ENCODE measurements at places on chromosomes 13 and 19.

GRCh38 chr13:73216381-73216831, 157.6 kb downstream of the KLF5 start:
- H3K4me1 ChIP-seq, result peaks cover 9% of the 10 kb centered on the region
- H3K27me3 ChIP-seq, result no peaks in the 10 kb centered on the region
- H3K36me3 ChIP-seq, result no peaks in the 10 kb centered on the region

- peaks cover 8% of the 10 kb centered on the region for H3K27me3 ChIP-seq
- H3K27ac ChIP-seq, result no peak overlapping the region
- no peaks in the 10 kb centered on the region for H3K4me1 ChIP-seq
- no peak for DNase-seq
- H3K4me3 ChIP-seq, result no peak overlapping the region
Measured at GRCh38 chr13:25148402-25148771, 23.7 kb downstream of the AMER2 start.

DNA sequence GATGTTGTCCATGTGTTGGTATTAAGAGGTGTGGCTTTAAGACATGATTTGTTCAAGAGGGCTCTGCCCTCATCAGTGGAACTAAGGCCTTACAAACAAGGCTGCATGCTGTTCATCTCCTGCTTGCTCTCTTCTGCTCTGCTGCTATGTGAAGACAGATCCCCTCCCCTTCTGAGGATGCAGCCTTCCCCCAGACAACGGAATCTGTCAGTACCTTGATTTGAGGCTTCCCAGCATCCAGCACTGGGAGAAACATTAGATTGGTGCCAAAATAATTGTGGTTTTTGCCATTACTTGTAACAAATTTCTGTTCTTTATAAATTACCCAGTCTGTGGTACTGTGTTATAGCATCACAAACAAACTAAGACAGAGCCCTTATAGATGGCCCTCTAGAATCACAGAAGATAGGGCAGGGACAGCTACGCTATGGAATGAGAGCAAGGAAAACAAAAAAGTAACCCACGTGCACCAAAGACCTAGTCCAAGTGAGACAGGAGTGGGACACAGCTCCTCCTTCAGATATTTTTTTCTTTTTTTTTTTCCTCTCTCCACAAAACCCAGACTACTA, 151.5 kb upstream of the RXFP2 start:
- H3K4me3 ChIP-seq, result no peak overlapping the region
- no peaks in the 10 kb centered on the region for H3K4me1 ChIP-seq
- H3K36me3 ChIP-seq, result no peaks in the 10 kb centered on the region
- peaks cover 2% of the 10 kb centered on the region for H3K27me3 ChIP-seq

DNA sequence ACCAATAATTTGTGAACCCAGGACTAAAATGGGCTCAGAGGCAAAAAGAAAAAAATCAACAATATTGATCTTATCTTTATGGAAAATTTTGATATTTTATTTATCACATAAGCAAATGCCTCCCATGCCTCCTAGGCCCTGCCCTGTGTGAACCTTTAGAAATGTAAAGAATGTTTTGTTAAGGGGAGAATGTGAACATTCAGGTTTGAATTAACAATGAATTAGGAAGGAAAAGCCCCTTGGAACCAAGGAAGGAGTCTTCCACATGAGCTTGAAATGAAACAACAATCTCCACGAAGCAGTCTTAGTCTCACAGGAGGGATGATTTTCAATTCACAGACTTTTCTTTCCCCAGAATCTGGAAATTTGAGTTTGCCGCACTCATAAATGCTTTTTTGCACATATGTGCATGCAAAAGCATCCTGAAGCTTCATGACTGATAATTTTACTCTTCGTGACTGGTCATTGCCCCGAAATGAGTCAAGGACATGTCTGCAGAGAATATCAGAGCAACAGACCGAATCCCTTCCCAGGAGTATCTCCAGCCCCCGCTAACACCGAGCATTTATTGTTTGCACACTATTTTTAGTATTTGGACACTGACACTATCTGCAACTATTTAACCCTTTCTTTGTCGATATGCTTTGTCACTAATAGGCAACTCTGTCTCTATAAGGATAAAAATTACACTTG, 135.2 kb downstream of the DCT start:
- no peak overlapping the region for H3K27ac ChIP-seq
- H3K27me3 ChIP-seq, result peaks cover 1% of the 10 kb centered on the region
- H3K4me1 ChIP-seq, result peaks cover 23% of the 10 kb centered on the region
- no peak overlapping the region for H3K4me3 ChIP-seq

- peaks cover 41% of the 10 kb centered on the region for H3K4me1 ChIP-seq
- peaks cover 27% of the 10 kb centered on the region for H3K36me3 ChIP-seq
- H3K27me3 ChIP-seq, result no peaks in the 10 kb centered on the region
- peak overlapping the region; percentile 60 for H3K27ac ChIP-seq
Measured at GRCh38 chr19:1038978-1039645, 795 bp upstream of the ABCA7 start.

DNA sequence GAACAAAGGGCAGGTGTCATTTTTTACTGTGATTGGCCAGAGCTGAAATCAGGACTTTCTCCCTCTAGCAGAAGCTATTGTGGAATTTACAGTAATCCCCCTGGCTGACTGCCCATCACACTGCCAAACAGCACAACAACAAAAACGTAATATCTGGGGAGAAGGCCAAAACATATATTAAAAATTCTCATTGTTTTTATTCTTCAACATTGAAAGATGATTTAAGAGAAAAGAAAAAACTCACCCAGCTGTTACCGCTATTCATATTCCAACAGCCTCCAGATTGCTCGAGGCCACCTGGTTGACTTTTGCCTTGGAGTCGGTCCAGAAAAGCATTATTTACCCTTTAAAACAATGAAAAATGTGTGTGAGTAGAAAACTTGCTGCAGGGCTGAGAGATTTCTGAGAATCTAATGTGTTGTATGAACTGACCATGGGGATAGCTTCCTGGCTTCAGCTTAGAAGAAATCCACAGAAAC, 97.2 kb downstream of the EPSTI1 start:
- peaks cover 5% of the 10 kb centered on the region for H3K36me3 ChIP-seq
- DNase-seq, result no peak
- H3K4me1 ChIP-seq, result no peaks in the 10 kb centered on the region
- no peaks in the 10 kb centered on the region for H3K27me3 ChIP-seq

DNA sequence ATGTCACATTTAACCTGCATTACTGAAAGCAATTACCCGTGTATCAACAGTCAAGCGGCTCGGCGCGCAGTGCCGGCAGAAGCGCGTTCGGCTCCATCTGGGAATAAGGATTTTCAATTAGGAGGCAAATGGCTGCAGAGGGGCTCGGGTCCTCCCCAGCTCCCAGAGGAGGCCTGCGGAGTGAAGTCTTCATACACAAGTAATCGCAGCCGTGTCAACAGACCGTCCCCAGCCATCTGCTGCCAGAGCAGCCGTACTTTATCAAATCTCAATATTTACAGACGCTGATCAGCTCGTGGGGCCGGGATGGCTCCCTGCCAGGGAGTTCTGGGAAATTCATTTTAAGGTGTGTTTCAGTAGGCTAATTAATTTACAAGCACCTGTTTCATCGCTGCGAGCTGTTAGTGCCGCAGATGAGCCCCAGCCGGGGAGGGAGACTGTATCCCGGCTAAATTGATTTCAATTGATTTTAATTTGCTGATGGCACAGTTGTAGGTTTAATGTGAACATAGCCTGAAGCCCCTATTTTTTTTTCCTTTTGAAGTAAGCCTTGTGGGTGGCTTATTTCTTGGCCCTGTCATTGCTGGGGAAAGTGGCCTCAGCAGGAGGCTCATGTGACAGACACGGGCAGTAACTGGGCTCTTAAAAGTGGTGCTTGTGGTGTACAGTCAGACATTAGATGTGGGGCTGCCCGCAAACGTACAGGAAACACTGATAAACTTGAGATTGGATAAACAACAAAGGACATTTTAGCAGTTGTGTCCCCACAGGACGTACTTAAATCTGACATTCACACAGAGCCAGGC, 252.7 kb downstream of the TEX29 start:
- peaks cover 5% of the 10 kb centered on the region for H3K36me3 ChIP-seq
- H3K4me1 ChIP-seq, result no peaks in the 10 kb centered on the region
- H3K27me3 ChIP-seq, result peaks cover 4% of the 10 kb centered on the region

- peaks cover 5% of the 10 kb centered on the region for H3K4me1 ChIP-seq
- no peaks in the 10 kb centered on the region for H3K36me3 ChIP-seq
- DNase-seq, result no peak
- H3K4me3 ChIP-seq, result no peak overlapping the region
Measured at GRCh38 chr13:31168166-31168565, 6.5 kb upstream of the HSPH1 start.

DNA sequence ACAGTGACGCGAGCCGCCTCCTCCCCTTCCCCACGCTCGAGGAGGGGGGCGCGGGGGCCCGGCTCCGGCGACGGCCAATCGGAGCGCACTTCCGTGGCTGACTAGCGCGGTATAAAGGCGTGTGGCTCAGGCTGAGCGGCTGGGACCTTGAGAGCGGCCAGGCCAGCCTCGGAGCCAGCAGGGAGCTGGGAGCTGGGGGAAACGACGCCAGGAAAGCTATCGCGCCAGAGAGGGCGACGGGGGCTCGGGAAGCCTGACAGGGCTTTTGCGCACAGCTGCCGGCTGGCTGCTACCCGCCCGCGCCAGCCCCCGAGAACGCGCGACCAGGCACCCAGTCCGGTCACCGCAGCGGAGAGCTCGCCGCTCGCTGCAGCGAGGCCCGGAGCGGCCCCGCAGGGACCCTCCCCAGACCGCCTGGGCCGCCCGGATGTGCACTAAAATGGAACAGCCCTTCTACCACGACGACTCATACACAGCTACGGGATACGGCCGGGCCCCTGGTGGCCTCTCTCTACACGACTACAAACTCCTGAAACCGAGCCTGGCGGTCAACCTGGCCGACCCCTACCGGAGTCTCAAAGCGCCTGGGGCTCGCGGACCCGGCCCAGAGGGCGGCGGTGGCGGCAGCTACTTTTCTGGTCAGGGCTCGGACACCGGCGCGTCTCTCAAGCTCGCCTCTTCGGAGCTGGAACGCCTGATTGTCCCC, at the start of gene JUNB:
TSS of gene JUNB (plus strand) at position 142 of the 706 bp plus-strand sequence. CDS start at position 428, 286 bp downstream.
- H3K36me3 ChIP-seq, result peaks cover 14% of the 10 kb centered on the region
- H3K27me3 ChIP-seq, result no peaks in the 10 kb centered on the region
- DNase-seq, result peak; percentile 96
- H3K4me3 ChIP-seq, result peak within 1 kb of the TSS; percentile 97
- peak within 1 kb of the TSS; percentile 96 for H3K27ac ChIP-seq

DNA sequence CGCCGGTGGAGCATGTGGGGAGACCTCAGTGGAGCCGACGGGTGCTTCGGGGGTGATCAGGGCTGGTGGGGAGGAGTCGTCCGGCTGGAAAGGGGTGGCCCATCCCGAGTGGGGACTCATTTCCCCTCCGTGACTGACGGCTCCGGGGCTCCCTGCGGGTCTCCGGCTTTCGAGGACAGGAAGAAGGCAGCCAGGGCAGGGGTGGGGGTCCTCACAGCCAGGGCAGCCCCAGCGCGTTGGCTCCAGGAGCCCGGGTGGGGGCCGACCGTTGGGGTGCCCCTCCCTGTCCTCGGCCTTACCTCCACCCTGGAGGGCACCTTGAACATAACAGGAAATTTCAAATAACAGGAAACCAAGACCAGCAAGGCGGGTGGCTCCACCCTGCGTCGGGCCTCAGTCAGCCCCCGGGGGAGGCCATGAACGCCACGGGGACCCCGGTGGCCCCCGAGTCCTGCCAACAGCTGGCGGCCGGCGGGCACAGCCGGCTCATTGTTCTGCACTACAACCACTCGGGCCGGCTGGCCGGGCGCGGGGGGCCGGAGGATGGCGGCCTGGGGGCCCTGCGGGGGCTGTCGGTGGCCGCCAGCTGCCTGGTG, at the start of gene S1PR4:
TSS of gene S1PR4 (plus strand) at position 393 of the 596 bp plus-strand sequence. CDS start at position 417, 24 bp downstream.
- H3K27me3 ChIP-seq, result no peaks in the 10 kb centered on the region
- peak within 1 kb of the TSS; percentile 99 for H3K27ac ChIP-seq
- DNase-seq, result peak; percentile 73
- peak within 1 kb of the TSS; percentile 100 for H3K4me3 ChIP-seq
- peaks cover 21% of the 10 kb centered on the region for H3K36me3 ChIP-seq

GRCh38 chr19:1447504-1447903, 2.4 kb upstream of the APC2 start:
- H3K27me3 ChIP-seq, result peaks cover 46% of the 10 kb centered on the region
- H3K27ac ChIP-seq, result no peak overlapping the region
- peaks cover 3% of the 10 kb centered on the region for H3K36me3 ChIP-seq
- no peak overlapping the region for H3K4me3 ChIP-seq
- no peak for DNase-seq

- no peaks in the 10 kb centered on the region for H3K36me3 ChIP-seq
- H3K27me3 ChIP-seq, result no peaks in the 10 kb centered on the region
- H3K4me3 ChIP-seq, result no peak overlapping the region
- no peaks in the 10 kb centered on the region for H3K4me1 ChIP-seq
- H3K27ac ChIP-seq, result no peak overlapping the region
- no peak for DNase-seq
Measured at GRCh38 chr13:92044351-92044750, 645.9 kb downstream of the GPC5 start.

GRCh38 chr13:21541271-21541670, 62.7 kb downstream of the MICU2 start:
- H3K27me3 ChIP-seq, result no peaks in the 10 kb centered on the region
- no peak overlapping the region for H3K27ac ChIP-seq
- peaks cover 29% of the 10 kb centered on the region for H3K4me1 ChIP-seq
- H3K36me3 ChIP-seq, result peaks cover 26% of the 10 kb centered on the region
- no peak for DNase-seq
- no peak overlapping the region for H3K4me3 ChIP-seq

- H3K27me3 ChIP-seq, result no peaks in the 10 kb centered on the region
- no peak overlapping the region for H3K27ac ChIP-seq
- peaks cover 3% of the 10 kb centered on the region for H3K4me1 ChIP-seq
- no peaks in the 10 kb centered on the region for H3K36me3 ChIP-seq
Measured at GRCh38 chr19:16026131-16026530, 50.2 kb upstream of the TPM4 start.

GRCh38 chr13:80296638-80297037, 44.3 kb downstream of the SPRY2 start:
- no peaks in the 10 kb centered on the region for H3K36me3 ChIP-seq
- no peak overlapping the region for H3K4me3 ChIP-seq
- no peaks in the 10 kb centered on the region for H3K4me1 ChIP-seq
- DNase-seq, result no peak
- no peaks in the 10 kb centered on the region for H3K27me3 ChIP-seq

- DNase-seq, result no peak
- no peak overlapping the region for H3K27ac ChIP-seq
- no peaks in the 10 kb centered on the region for H3K4me1 ChIP-seq
- H3K36me3 ChIP-seq, result no peaks in the 10 kb centered on the region
- peaks cover 3% of the 10 kb centered on the region for H3K27me3 ChIP-seq
- no peak overlapping the region for H3K4me3 ChIP-seq
Measured at GRCh38 chr13:71251292-71251951, 615.6 kb downstream of the DACH1 start.

DNA sequence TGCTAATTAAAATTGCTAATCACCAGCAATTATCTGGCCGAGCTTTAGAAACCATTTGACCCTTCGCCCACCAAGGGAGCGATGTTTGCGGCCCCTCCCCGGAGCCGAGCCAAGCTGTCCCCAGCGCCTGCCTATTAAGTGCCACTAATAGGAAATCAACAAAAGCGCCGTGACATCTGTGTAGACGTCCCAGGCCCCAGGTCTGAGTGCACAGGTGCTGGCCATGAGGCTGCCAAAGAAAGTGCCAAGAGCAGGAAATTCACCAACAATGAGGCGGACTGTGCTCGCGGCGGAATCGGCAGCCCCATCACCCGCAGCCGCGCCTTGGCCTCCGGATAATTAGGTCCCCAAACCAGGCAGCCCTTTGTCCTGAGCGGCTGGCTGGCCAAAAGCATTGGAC, 44.5 kb upstream of the SPACA7 start:
- no peaks in the 10 kb centered on the region for H3K36me3 ChIP-seq
- no peak for DNase-seq
- no peaks in the 10 kb centered on the region for H3K4me1 ChIP-seq
- H3K4me3 ChIP-seq, result no peak overlapping the region

GRCh38 chr13:90576067-90576466, 771.4 kb upstream of the MIR17HG start:
- no peaks in the 10 kb centered on the region for H3K36me3 ChIP-seq
- H3K27ac ChIP-seq, result no peak overlapping the region
- DNase-seq, result no peak
- no peaks in the 10 kb centered on the region for H3K27me3 ChIP-seq

Measured in activated naive CD4-positive, alpha-beta T cell treated with anti-CD3 and anti-CD28 coated beads for 36 hours (primary cell).